ENCODE measurements at places on chromosomes 3 and 15.

- no peak for DNase-seq
These were observed 21.9 kb downstream of the CEP19 start for GRCh38 chr3:196689941-196690660.

- DNase-seq: no peak
These were observed 17.8 kb downstream of the ACKR2 start for GRCh38 chr3:42827023-42827422.

DNA sequence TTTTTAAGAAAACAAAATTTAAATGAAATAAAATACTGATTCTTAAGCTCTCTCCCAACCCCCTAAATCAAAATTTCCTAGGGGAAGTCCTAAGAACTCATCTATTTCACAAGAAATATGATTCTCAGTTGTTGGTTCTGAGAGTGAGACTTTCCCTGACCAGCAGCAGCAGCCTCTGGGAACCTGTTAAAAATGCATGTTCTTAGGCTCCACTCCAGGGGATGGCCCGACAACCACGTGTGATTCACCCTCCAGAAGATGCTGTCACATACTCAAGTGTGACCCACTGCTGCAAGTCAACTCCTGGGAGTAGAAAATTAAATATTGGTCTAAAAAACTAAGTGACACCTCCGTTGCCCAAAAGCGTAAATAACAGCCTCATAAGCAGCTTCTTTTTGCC is 343.2 kb upstream of the NR2F2 start:
- DNase-seq: no peak

GRCh38 chr15:28885630-28886430 is at the start of gene APBA2:
TSS of gene APBA2 (plus strand) at chr15:28885974. CDS start at chr15:29053885, 167,911 bp downstream.
- peak; percentile 66 for DNase-seq

DNA sequence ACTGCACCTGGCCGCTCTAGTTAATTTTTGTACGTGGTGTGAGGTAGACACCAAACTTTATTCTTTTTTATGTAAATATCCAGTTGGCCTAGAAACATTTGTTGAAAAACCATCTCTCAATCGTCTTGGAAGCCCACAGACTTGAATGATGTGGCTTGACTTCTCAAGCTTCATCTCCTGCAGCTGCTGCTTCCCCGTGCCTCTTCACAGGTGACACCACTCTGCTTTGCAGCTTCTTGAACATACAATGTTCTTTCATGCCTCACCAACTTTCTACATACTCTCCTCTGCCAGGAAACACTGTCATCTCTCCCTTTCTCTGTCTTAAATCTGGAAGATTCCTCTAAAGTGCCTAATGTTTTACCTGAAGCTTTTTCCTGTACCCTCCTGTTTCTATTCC is 35.6 kb downstream of the MAP6D1 start:
- no peak for DNase-seq

GRCh38 chr3:192273001-192273696 is 454.2 kb downstream of the FGF12 start:
- DNase-seq: no peak

DNA sequence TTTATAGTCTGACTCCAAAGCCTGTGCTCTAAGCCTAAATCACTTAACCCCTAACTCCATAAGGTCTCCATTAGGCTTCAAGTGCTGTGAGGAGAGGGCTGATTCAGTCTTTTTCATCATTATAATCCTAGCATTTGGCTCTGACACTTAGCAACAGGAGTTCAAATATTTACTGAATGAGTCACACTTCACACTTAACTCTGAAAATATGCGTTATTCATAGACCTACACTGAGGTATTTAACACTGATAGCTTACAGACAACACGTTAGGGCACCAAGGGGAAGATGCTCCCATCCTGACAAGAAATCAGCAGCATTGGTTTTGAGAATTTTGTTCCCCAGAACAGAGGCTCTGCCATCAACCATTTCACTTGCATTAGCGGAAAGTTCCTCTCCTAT is 53.5 kb downstream of the MSL2 start:
- DNase-seq: no peak

DNA sequence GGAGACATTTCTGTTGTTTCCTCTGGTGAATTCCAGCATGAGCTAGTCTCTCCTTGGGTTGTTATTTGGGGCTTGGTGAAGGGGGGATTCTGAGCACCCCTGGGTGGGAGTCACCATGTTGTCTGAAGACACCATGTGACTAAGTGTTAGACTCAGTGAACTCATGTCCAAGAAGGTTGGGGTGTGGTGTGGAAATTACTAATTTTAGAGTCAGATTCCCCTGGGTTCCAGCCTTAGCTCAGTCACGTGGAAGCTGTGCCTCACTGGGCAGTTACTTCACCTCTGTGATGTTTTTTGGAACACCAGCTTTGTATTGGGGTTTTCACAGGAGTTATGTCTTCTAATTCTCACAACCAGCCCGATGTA is 171.5 kb downstream of the RPLP1 start:
- no peak for DNase-seq

- no peak for DNase-seq
These were observed 108.7 kb downstream of the SLMAP start for GRCh38 chr3:57864853-57865252.

- DNase-seq: no peak
These were observed 33.7 kb upstream of the VILL start for GRCh38 chr3:37956723-37957538.

DNA sequence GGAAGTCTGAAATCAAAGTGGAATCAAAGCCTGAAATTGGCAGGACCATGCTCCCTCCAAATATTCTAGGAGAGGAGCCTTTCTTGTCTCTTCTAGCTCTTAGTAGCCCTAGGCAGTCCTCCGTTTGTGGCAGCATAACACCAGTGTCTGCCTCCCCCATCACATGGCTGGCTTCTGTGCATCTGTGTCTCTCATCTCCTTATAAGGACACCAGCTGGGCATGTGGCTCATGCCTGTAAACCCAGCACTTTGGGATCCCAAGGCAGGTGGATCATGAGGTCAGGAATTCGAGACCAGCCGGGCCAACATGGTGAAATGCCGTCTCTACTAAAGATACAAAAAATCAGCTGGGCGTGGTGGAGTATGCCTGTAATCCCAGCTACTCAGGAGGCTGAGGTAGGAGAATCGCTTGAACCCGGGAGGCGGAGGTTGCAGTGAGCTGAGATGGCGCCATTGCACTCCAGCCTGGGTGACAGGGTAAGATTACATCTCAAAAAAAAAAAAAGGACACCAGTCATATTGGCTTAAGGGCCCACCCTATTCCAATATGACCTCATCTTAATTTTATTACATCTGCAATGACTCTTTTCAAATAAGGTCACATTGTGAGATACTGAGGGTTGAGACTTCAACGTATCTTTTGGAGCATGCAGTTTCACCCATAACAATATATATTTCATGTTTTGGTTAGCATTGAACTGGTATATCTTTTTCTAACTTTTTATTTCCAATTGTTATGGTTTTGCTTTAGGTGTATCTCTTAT is 148.0 kb upstream of the TPM1 start:
- no peak for DNase-seq

GRCh38 chr15:98147415-98147814 is 186.9 kb downstream of the ARRDC4 start:
- no peak for DNase-seq

DNA sequence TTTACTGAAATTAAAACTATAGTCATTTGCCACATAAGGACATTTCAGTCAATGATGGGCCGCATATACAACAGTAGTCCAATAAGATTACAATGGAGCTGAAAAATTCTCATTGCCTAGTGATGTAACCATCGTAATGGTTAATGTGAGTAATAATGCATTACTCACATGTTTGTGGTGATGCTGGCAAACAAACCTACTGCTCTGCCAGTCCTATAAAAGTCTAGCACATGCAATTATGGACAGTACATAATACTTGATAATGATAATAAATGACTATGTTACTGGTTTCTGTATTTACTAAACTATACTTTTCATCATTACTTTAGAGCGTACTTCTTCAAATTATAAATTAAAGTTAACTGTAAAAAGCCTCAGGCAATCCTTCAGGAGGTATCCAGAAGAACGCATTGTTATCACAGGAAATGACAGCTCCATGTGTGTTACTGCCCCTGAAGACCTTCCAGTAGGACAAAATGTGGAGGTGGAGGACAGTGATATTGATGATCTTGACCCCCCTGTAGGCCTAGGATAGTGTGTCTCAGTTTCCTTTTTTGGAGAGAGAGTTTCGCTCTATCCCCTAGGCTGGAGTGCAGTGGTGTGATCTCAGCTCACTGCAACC is 102.7 kb downstream of the ATP1B3 start:
- no peak for DNase-seq

DNA sequence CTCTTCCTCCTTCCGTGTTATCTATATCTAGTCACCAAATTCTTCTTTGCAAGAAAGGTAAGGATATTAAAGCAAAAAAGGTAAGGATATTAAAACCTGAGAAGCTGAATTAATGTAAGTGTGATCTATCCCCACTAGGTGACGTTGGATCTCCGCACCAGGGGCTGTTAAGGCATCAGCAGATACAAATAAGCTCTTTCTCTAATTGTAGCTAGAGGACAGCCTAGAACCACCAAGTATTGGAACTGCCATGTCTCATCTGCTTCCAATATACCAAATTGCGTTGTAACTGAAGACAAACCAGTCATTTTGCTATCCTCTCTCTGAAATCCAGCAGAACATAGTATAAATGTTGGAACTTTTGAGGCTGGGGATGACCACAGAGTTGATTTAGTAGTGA is 471.2 kb upstream of the TGFBR2 start:
- DNase-seq: no peak

GRCh38 chr15:74648051-74648842 is 32.6 kb downstream of the CLK3 start:
- DNase-seq: no peak
